Muscle of arm (tissue), 14 donors: ENCODE measurements at places on chromosomes 1 and 21.

GRCh38 chr1:24481843-24482610 is 20.6 kb upstream of the RCAN3 start:
- DNase-seq, result no peak

GRCh38 chr1:93878501-93878888 is 511 bp downstream of the DNTTIP2 start:
- DNase-seq, result no peak

- no peak for DNase-seq
Measured at GRCh38 chr1:198541737-198542136, 1.3 kb upstream of the ATP6V1G3 start.

DNA sequence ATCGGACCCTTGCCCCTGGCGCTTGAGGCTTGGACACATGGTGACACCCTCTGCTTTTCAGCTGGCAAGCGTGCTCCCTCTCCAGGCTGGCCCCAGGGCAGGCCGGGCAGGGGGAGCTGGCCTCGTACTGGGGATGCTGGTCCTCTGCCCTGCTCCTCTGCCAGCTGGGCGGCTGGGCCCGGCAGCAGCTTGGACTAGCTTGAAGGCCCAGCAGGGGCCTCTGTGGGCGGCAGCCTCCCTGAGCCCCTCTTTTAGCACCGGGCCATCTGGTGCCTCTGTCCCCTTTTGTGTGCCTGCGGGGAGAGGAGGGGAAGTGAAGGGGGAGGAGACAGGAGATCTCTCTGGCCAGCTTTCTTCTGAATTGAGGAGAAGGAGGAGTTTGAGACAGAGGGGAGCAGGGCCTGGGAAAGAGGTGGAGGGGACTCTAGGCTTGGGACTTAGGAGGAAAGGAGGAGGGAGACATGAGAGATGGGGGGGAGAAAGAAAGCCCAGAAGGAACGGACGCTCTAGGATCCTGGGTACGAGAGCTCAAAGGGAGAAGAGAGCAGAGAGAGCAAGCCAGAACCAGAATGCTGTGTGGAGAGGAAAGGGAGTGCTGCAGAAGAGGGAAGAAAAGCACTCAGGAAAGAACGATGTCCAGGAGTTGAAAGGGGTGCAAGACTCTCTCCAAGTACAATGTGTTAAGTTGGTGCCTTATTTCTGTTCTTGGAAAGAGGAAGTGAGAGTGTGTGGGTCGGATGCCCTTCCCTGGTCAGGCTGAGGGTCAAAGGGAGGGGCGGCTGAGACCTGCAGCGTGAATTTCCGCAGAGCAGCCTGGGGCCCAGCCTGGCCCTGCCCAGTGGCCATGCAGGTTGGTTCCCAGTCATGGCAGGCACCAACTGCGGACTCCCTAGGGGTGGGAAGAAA is 40.3 kb downstream of the IER5 start:
- DNase-seq, result no peak

GRCh38 chr1:21655748-21656147 is 13.4 kb downstream of the RAP1GAP start:
- DNase-seq, result no peak

- peak; percentile 73 for DNase-seq
Measured at GRCh38 chr1:228994676-228995594, 259.7 kb downstream of the RHOU start.

DNA sequence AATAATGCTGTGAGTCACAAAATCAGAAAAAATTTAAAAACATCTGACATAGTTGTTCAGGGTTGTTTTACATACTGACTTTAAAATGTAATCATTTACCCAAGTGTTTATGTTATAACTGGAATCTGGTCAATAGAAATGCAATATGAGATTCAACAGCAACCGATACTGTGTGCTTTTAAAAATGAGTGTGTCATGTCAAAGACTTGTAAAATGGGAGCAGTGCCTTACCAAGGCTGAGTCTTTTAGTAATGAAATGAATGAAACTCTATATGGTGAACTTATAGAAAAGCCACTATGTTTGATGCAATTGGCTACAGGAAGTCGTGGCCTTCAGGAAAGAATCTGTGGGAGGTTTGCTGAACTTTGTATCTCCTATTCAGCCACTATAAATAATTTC is 570.2 kb downstream of the DPYD start:
- DNase-seq, result no peak

GRCh38 chr1:171090604-171091003 is at the start of gene FMO3:
FMO3 (plus strand) TSS chr1:171090905; CDS start chr1:171092659, 1,754 bp downstream.
- DNase-seq, result no peak

- DNase-seq, result no peak
Measured at GRCh38 chr1:18951416-18951815, 5.1 kb downstream of the IFFO2 start.

GRCh38 chr1:46613661-46614603 is 2.7 kb downstream of the MOB3C start:
- DNase-seq, result peak; percentile 89

DNA sequence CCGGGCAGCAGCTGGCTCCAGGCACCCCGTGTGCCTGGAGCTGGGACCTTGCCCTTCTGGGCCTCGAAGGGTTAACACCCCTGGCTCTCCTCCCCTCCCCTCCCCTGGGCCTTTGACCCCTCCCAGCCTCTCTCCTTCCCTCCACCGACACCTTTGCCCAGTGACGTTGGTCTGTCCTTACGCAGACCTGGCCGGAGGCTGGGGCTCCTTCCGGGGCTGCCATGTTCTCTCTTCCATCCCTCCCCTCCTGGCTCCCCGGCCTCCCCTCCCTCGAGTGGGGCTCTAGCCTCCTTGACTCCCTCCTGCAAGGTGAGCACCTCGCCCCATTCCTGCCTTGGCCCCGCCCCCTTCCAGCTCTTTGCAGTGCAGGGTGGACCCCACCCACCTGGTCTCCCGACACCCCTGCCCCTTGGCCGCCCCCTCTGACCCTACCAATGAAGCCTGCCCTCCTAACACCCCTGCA is at the start of gene TMEM82:
TSS of gene TMEM82 (plus strand) at position 161 of the 463 bp plus-strand sequence. CDS start at position 222, 61 bp downstream.
- no peak for DNase-seq

DNA sequence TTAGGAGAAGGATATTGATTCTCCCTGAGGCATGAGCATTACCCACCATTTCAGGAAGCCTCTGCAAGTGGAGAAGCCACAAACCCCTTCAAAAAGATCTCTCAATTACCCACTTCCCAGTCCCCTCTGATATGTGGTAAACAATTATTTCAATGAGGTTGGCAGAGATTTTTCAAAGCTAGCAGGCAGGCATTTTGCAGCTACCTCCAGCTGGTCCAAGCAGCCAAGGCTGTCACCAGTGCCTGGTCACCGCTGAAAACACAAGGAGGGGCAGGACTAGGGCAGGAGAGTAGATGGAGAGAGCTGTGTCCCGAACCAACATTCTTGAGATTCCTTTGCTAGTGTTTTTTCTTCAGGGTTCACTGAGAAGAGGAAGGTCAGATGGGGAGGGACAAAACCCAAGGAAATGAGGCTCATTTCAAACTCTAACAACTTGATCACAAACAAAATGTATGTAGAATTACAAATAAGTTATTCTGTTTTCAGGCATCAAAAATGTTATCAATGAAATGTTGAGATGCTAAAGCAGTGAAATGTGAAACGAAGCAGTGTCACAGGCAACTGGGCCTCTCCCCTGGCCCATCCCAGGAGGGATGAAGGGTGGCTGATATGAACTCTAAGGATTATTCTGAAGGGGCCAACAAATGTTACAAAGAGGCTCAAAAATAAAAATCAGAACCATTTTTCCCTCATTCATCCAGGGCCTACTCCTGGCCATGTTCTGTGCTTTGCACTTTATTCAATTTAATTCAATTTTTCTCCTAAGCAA is 22.3 kb downstream of the APP start:
- DNase-seq, result no peak
